Activated CD4-positive, alpha-beta T cell treated with anti-CD3 and anti-CD28 coated beads, Interleukin-10, Interleukin-2, amounts not matched to agents 100 ng/mL and 50 ng/mL, durations not matched to agents 16 hours and 8 hours (primary cell): ENCODE measurements at places on chromosomes 2 and 18.

DNA sequence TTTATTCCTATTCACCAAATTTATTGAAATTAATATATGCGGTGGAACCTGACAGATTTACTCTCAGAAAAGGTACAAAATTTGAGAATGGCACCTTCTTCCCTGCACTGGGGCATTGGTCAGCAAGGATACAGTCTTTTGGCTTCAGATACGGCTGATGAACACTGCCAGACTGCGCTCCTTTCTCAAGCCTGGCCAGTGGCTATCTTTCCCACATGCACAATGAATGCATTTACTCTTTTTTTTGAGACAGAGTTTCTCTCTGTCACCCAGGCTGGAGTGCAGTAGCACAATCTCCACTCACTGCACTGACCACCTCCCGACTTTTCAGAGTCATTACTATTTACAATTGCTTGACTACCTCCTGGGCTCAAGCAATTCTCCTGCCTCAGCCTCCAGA is 61.6 kb downstream of the MOB4 start:
- no peak for DNase-seq

DNA sequence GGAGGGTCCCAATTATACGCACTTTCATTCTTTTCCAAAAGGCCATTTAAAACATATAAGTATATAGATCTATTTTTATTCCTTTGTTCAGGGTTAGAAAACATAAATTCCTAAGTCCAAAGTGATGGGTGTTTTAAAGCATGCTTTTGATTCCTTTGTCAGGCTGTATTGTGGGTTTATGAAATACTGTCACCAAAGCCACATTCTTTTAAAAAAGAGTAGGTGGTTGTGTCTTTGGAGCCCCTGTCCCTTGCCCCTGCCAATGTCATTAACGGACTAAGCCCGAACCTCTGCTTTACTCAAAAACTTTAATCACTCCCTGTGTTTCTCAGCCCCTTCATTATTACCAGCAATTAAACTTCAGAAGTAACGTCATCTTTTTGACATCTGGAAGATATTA is 104.9 kb upstream of the APCDD1 start:
- DNase-seq, result no peak

DNA sequence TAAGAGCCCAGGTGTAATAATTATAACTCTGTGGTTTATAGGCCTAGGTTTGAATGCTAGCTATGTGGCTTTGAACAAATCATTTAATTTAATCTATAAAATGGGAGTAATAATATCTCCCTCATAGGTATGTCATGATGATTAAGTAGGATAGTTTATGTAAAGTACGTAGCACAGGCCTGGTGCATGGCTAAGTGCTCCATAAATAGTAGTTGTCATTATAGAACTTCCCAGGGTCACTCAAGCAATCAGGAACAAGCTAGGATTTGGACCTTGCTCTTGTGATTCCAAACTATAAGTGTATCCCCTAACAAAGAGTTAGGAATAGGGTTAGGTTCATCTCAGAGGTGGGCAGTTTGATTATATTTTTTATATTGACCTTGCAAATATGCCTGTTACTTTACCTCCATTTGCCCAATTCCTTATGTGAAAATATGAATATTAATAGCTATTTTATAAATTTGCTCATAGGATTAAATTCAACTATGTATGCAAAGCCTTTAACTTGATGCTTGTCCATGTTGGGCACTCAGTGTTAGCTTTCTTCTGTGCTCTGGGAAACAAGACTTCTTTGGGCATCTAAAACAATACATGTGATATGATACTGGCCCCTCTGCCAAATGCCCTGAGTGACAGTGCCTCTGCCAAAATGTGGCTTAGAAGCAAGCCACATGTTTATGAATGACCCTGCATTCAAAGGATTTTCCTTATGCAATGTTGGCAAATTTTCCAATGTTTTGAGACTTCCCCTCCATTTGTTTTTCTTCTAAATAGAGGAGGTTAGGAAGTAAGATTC is 353.6 kb downstream of the KIAA1328 start:
- DNase-seq, result no peak

- DNase-seq, result no peak
Measured at GRCh38 chr18:24400587-24400986, 3.0 kb upstream of the OSBPL1A start.
